SIG-M5 (cell line): ENCODE measurements at places on chromosomes 7 and 10.
A peak's percentile ranks its signal among the peaks of the same experiment; 100 is the strongest.

GRCh38 chr7:117017017-117017451 is 63.7 kb downstream of the ST7 start:
- no peak for DNase-seq

GRCh38 chr7:107486041-107486440 is 16.2 kb downstream of the GPR22 start:
- no peak for DNase-seq

- DNase-seq = no peak
These were observed 683.9 kb downstream of the MAGI2 start for GRCh38 chr7:78769481-78770101.

DNA sequence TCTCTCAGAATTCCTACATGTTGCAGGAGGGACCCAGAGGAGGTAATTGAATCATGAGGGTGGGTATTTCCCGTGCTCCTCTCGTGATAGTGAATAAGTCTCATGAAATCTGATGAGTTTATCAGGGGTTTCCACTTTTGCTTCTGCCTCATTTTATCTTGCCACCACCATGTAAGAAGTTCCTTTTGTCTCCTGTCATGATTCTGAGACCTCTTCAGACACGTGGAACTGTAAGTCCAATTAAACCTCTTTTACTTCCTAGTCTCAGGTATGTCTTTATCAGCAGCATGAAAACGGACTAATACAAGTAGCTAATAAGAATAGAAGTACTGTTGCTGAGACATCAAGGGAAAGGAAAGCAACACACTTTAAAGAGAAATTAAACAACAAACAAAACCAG is 143.4 kb downstream of the CCDC71L start:
- DNase-seq = no peak

- DNase-seq = peak; percentile 9
These were observed 1.6 kb downstream of the NCOA4 start for GRCh38 chr10:46028584-46029460.

- DNase-seq = no peak
These were observed 78.6 kb downstream of the THSD7A start for GRCh38 chr7:11753433-11753832.

DNA sequence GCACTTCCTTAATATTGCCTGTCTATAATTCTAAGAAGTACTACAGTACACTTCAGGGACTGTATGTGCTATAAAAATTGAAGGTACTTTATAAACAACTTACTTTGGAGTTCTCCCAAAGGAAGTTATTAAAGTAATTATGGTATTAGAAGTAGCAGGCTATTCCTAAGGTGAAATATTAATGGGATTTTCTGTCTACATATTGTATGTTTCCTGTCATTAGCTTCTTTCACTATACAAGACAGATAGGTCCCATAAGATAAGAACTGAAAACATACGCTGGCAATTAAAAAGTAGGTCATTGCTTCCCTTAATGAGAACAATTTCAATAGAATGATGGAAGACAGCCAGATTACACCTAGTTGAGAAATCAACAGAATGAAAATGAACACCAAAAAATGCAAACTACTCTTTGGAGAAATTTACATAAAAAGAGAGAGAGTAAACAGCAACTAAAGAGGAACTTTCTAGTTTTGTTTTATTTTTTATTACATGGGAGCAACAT is 147.0 kb downstream of the HBP1 start:
- DNase-seq = no peak

- DNase-seq = no peak
These were observed 92.9 kb downstream of the ZNF467 start for GRCh38 chr7:149680331-149681025.

DNA sequence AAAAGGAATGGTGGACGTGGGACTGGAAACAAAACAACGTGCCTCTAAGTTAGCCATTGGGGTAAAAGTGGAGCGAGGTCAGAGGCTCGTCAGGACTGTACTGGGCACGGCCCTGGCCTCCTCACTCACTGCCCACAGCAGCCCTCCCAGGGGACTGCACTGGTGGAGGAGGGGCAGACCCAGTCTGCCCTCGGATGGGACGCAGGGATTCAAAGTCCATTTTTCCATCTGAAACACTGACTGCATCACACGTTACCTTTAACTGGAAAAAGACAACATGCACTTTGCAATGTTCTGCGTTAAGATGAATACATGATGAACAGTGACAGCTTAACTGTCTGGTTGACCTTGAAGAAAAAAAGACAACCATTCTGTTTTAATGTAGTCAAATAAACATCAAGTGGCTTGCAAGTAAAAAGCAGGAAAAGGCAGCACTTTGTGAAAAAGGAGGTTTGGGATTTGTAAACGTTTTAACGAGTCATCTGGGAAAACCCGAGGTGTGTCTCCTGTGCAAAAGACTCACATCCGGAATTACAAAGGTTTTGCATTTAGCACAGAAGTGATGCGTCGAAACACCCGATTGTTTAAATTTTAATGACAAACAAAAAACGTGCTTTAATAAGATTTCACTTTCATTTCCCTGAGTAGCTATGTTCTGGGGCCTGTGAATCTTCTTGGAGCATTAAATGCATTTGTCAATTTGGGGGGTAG is 18.8 kb downstream of the KLF6 start:
- DNase-seq = no peak

GRCh38 chr10:73413528-73414229 is at the start of gene ANXA7:
Gene ANXA7, minus strand, starts transcription at chr10:73414058. Its CDS starts 13,202 bp downstream, at chr10:73400856.
- DNase-seq = peak; percentile 27

GRCh38 chr10:77082601-77083252 is 554.9 kb downstream of the KCNMA1 start:
- DNase-seq = no peak

GRCh38 chr7:4051696-4052095 is 630.4 kb upstream of the FOXK1 start:
- no peak for DNase-seq

- DNase-seq = no peak
These were observed 38.6 kb downstream of the IL6 start for GRCh38 chr7:22765609-22766008.

GRCh38 chr10:112475575-112476218 is 28.7 kb downstream of the VTI1A start:
- no peak for DNase-seq

GRCh38 chr7:37786741-37787569 is 61.4 kb upstream of the NME8 start:
- DNase-seq = peak; percentile 83

DNA sequence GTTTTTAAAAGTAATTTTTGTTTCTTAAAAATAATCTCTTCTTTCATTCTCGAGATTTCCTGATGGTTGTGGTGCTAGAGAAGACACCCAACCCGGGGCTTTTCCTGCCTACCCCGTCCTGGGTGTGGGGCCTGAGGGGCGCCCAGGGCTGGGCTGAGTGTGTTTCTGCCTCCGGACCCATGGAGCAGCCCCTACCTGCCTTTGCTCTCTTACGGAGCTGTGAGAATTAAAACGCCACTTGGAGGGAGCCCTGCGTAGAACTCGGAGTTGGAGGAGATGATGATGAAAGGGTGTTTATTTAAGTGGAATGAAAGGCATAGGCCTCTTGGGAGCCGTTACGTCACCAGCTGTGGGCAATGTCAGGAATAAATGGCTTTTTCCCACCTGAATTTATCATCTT is 261.8 kb upstream of the SHH start:
- DNase-seq = no peak

DNA sequence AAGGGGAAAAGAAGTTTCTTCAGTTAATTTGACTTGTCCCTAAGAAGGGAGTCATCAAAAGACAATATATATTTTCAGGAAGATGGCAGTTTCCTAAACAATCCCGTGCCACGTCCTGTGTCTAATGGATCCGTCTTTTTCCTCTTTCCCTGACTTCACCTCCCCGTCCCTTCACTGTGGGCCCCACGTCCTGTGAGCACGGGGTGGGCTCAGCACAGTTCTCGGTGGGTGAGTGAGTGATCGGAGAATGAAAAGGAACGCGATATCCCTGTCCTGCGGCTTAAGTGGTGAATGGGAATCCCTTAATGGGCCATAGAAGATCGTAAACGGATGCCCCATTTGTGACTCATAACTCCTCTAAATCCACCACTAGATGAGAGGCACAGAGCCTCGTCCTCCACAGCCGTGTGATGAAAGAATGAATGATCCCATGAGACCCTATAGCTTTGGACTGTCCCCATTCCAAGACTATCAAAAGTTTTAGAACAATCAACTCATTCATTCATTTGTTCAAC is 63.5 kb upstream of the PITRM1 start:
- no peak for DNase-seq

GRCh38 chr10:22489467-22489866 is 144.2 kb downstream of the SPAG6 start:
- DNase-seq = peak; percentile 12

- no peak for DNase-seq
These were observed 136.2 kb upstream of the TBX20 start for GRCh38 chr7:35390146-35390545.

GRCh38 chr7:150511048-150511447 is 3.6 kb upstream of the GIMAP7 start:
- no peak for DNase-seq

- peak; percentile 99 for DNase-seq
These were observed 364.8 kb downstream of the SFMBT2 start for GRCh38 chr10:7045891-7046599.

- DNase-seq = no peak
These were observed 880.2 kb upstream of the AUTS2 start for GRCh38 chr7:68718097-68718551.

GRCh38 chr10:127854769-127855590 is 37.8 kb downstream of the CLRN3 start:
- no peak for DNase-seq

- no peak for DNase-seq
These were observed 4.8 kb upstream of the POLR1F start for GRCh38 chr7:19713676-19714075.

DNA sequence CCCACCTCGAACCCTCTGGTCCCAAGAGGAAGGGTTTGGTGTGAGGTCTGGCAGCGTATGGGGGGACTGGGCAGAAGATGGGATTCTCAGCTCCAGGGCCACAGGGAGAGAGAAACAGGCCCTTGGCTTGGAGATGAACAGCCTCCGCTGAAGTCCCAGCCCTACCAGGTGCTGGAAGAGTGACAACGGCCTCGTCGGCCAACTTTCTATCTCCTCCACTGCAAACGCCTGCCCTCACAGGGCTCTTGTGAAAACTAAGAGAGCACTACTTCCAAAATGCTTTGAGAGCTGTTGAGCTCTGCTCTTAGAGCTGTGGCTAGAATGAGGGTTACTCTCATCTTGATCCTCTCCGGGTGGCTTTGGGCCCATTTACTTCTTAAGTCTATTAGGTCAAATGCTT is 63.5 kb downstream of the AFAP1L2 start:
- DNase-seq = no peak

GRCh38 chr10:93220296-93221170 is 146.8 kb downstream of the CYP26A1 start:
- DNase-seq = no peak

DNA sequence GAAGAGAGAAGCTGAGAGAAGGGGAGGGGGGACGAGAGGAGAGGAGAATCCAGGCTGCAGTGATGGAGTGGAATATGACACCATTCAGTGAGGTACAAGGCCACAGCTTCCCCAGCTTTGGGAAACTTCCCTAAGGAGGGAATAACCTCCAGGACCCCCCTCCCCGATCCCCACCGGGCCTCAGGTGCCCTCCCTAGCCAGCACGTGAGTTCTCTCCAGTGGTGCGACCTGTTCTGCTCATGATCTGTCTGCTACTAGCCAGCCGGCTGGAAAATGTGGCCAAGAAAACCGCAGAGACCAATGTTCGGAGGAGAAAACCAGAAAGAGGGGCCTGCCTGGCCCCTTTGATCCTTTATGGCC is 39.9 kb upstream of the AGK start:
- no peak for DNase-seq
